Left ventricle myocardium superior (tissue), 1 donor: ENCODE measurements at places on chromosomes 13 and 19. TPM values are rescaled to one million over a fixed set of nuclear protein-coding genes. Genes with fewer than 3 reads are reported as not detected.
A peak's percentile ranks its signal among the peaks of the same experiment; 100 is the strongest.

The PLIN4 gene
- 235 TPM for total RNA-seq

The CALR3 gene
- not detected for total RNA-seq

DNA sequence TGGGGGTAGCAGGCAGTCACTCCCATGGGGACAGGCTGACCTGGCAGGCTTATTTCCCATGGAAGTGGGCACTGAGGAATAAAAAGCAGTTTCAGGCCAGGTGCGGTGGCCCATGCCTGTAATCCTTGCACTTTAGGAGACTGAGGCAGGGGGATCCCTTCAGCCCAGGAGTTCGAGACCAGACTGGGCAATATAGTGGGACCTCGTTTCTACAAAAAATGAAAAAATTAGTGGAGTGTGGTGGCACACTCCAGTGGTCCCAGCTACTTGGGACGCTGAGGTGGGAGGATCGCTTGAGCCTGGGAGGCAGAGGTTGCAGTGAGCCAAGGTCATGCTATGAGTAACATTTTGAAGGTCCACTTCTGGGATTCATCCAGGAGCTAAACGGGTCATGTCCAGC is 6.0 kb downstream of the GJB2 start:
- no peak for DNase-seq

The ZNF723 gene
- not detected for total RNA-seq

GRCh38 chr13:54852831-54853230 is 1824.2 kb downstream of the OLFM4 start:
- no peak for DNase-seq

DNA sequence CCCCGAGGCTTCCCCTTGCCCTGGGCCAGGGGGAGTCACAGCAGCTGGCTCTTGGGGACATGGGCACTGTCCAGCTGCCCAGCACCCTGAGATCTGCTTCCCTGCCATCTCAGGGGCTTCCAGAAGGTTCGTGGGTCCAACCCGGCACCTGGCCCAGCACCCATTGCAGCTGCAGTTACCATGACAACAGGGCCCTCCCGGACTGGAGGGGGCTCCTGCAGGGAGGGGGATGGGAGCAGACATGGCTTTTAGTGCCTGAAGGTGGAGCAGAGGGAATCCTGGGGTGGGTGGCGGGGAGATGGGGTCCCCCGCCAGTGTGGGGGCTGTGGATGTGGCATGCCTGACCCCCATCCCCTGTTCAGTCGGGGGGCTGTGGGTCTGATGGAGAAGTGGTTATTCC is 14.7 kb downstream of the PIN1 start:
- DNase-seq = no peak

- DNase-seq = no peak
Measured at GRCh38 chr13:33918199-33918932, 100.4 kb downstream of the RFC3 start.

GRCh38 chr13:21033856-21034602 is 27.4 kb downstream of the LATS2 start:
- DNase-seq = peak; percentile 40

GRCh38 chr19:46919324-46919723 is 58.5 kb downstream of the ARHGAP35 start:
- no peak for DNase-seq

- peak; percentile 8 for DNase-seq
Measured at GRCh38 chr19:33407140-33407551, 33.6 kb downstream of the CEBPG start.
